ENCODE measurements at places on chromosomes 2 and 18.

DNA sequence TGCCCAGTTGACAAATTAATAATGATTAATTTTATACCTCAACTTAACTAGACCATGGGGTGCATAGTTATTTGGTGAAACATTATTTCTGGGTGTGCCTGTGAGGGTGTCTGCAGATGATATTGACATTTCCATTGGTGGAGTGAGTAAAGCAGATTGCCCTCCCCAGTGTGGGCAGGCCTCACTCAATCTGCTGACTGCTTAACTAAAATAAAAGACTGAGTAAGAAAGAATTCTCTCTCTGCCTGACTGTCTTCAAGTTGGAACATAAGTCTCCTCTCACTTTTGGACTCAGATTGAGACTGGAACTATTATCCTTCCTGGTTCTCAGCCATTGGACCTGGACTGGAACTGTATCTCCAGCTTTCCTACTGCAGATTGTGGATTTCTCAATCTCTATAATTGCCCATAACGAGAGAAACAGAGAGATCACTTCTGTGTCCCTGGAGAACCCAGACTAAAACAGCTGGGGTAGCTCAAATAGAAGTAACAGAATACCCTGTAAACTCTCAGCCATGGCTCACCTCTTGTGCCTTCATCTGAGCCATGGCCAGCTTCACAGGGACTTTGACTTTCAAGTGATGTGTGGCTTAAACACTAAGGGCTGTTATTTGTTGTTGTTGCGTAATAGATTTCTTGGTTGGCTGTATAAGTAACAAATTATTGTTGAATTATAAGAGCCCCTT is 575.3 kb upstream of the RAB6C start:
- no peak for DNase-seq

- DNase-seq = no peak
These were observed 51.4 kb downstream of the ZFP36L2 start for GRCh38 chr2:43175020-43175441.

DNA sequence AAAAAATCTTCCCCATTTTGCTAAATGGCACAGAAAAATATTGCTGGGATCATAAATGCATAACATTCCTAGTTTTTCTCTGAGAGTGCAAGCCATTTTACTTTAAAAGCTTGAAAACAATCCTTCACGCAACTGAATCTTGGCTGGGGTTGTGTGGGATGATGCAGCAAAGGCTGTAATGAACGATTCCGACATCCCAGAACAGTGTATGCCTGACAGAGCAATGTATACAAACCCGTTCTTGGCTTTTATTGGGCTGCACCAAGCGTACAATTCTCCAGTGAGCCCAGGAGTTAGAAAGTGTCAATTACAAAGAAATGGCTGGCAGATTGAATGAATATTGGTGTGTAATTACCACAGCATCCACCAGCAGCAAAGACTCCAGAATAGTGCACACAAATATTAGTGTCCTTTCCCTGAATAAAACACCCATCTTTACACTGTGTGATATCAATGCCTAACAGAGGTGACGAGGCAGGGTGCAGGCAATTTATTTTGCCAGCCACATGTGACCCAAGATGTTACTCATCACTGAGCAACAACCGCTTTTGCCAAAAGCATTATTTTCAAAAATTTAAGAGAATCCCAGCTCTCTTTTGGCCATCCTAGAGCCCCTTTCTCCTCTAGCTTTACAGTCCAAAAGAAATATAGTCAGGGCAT is 578.6 kb upstream of the CHAC2 start:
- DNase-seq = no peak

GRCh38 chr2:210474776-210475175 is 1.8 kb downstream of the LANCL1 start:
- DNase-seq = no peak

Measured in esophagus muscularis mucosa (tissue), 4 donors.